ENCODE measurements at places on chromosomes 4 and X.

GRCh38 chr4:133149932-133150471 is 908 bp downstream of the PCDH10 start:
- no peak for DNase-seq

DNA sequence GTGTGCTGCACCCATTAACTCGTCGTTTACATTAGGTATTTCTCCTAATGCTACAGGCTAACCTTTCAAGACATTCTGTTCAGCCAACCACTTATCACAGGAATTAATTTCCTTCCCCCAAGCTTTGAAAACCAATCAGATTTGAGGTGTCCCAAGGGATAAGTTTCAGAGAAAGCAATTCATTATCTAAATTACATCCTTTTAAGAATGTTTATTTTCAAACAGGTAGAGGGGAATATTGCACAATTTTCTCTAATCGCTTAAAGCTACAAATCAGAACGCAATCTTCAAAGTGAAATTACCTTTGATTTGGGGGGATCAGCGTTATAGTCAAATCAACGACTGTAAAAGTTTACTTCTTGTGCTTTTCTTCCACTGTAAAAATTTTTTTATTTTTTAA is 1.6 kb downstream of the CLOCK start:
- no peak for DNase-seq

DNA sequence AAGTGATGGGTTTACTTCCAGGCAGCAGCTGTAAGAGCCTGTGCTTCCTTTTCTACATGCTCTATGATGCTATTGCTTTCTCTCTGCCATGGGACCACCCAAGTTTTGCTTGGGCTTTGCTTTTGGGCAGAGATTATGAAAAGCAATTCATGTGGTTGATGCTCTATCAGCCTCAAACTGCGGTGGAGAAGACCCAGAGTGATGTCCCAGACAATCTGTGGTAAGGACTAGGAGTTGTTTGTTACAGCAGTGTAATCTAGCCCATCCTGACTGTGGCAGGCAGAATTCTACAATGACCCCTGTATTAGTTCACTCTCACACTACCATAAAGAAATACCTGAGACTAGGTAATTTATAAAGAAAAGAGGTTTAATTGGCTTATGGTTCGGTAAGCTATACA is 9.2 kb upstream of the CYTL1 start:
- no peak for DNase-seq

- DNase-seq: no peak
Observed at GRCh38 chrX:70402721-70403120, 20.4 kb upstream of the GDPD2 start.

DNA sequence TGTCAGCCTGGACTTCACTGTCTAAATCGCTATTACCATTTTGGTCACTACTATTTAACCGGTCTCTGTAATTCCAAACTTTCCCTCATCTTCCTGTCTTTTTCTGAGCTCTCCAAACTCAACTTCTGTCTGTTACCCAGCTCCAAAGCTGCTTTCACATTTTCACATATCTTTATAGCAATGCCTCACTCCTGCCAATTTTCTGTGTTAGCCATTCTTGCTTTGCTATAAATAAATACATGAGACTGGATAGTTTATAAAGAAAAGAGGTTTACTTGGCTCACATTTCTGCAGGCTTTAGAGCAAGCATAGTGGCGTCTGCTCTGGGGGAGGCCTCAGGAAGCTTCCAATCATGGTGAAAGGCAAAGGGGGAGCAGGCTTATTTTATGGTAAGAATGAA is 368.3 kb upstream of the GNPDA2 start:
- no peak for DNase-seq
